Hematopoietic multipotent progenitor cell (in vitro differentiated cells): ENCODE measurements at places on chromosomes 3 and 15.

DNA sequence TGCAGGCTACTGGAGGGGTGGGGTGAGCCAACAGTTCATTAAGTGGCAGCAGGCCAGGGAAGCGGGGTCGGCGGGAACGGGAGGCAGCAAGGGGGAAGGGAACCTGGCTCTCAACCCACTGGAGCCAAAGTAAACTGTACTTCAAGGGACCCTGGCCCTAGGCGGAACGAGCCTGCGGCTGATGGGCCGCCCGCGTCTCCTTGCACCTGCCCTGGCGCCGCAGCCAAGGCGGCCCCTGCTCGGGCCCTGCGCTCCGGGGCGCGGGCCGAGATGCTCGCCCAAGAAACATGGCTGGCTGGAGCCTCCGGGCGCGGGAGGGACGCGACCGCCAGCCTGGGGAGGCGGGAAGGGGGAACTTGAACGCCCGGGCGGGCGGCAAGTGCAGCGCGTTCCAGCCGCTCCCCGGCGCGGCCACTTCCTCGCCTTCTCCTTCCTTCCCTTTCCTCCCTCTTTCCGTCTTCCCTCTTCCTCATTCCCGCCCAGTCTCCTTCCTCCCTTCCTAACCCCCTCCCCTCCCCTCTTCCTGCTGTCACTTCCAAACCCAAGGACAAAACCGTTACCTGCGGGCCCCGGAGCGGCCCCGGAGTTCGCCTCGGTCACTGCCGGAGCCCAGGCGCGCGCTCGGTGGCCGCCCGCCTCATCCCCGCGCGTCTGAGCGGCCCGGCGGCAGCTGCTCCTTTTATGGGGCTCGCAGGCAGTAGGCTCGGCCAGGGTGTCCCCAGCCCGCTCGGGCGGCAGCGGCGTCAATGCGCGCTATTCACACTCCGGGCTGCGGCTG is 489.7 kb downstream of the MAGI1 start:
- DNase-seq = no peak

GRCh38 chr3:122353215-122353614 is 28.2 kb downstream of the CSTA start:
- DNase-seq = no peak

- no peak for DNase-seq
Observed at GRCh38 chr15:64017591-64018163, 28.6 kb downstream of the DAPK2 start.

DNA sequence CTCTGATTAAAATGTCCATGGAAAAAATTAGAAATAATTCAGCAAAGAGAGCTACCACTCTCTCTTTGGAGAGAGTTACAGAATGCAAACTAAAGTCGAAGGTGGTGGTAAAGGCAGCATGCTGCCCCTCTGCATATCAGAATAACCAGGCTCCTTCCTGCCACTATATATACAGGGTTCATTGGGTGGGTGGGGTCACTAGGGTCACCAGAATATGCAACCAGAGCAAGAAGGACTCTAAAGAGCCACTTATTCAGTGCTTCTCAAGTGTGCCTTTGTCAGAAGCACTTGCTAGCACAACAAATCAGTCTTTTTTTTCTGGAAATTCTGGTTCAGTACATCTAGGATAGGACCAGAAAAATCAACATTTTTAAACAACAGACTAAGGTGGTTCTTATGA is 70.0 kb downstream of the MTHFS start:
- no peak for DNase-seq

GRCh38 chr3:128368626-128369025 is 98.1 kb downstream of the DNAJB8 start:
- no peak for DNase-seq

- DNase-seq = no peak
Observed at GRCh38 chr3:122496508-122496907, 18.2 kb downstream of the KPNA1 start.

- DNase-seq = no peak
Observed at GRCh38 chr3:69692761-69693160, 46.5 kb upstream of the MITF start.
